GM23248 (cell line): ENCODE measurements at places on chromosomes 1 and 21. TPM values are rescaled to one million over a fixed set of nuclear protein-coding genes. Genes with fewer than 3 reads are reported as not detected.

SPATA45 gene
- total RNA-seq, result not detected in 2 replicates

CASQ2 gene
- total RNA-seq, result not detected in 2 replicates

FCMR gene
- total RNA-seq, result 1.2 TPM in 1 of 2 replicates, not detected in the other

TXNIP gene
- 221 and 263 TPM in 2 replicates for total RNA-seq

S100A12 gene
- total RNA-seq, result not detected in 2 replicates

TARDBP gene
- 36.0 and 50.0 TPM in 2 replicates for total RNA-seq

FABP3 gene
- total RNA-seq, result 0.51 and 2.1 TPM in 2 replicates

- DNase-seq, result peak; percentile 68
Measured at GRCh38 chr1:205144751-205145150, 23.0 kb upstream of the RBBP5 start.

DNA sequence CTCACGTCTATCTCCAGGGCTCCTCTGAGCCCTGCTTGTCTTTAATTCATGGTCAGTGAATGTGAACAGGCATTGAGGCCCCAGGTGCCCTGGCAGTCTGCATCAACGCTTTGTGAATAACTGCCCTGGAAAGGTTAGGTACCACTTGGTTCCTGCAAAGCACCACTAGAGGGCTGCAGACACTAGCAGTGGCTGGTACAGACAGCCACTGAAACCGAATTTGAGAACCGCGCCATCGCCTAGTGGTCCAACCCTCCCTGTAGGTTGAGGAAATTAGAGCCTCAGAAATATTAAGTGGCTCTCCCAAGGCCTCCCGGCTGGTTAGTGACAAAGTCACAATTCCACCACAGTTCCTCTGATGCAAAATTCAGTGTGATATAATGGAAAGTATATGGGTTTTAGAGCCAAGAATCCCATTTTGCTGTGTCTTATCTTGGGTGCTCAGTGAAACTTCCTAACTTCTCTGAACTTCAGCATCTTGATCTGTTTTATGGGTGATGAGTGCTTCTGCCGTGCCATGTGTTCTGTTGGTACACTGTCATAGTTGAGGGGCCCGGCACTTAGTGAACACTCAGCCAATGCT is 46.2 kb upstream of the BCL9 start:
- DNase-seq, result peak; percentile 90

- no peak for DNase-seq
Measured at GRCh38 chr1:53954128-53954527, 8.0 kb downstream of the LRRC42 start.

DNA sequence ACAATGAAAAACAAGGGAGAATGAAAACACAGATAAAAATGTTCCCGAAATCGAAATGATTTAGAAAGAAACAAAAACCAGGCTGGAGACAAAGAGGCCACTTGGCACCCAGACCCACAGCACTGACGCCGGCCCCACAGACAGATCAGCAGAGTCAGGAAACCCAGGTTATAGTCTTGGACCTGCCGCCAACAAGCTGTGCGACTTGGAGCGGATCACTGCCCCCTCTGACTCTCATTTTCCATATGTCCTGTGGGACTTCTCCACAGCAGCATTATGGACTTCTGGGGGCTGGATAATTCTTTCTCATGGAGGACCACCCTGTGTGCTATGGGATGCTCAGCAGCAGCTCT is 72.4 kb downstream of the MATN1 start:
- DNase-seq, result peak; percentile 41

GRCh38 chr1:2821373-2821955 is 20.0 kb upstream of the TTC34 start:
- DNase-seq, result no peak

DNA sequence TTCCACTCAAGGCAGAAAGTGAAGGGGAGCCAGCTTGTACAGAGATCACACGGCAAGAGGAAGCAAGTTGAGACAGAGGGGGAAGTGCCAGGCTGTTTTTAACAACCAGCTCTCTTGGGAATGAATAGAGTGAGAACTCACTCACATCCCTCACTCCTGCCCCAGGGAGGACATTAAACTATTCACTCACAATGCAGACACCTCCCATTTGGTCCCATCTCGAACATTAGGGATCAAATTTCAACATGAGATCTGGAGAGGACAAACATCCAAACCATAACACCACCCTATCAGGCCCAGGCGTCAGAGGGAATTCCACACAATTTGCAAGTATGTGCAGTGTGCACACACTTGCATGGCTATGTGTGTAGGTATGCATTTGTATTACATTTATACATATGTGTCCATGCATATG is 62.7 kb downstream of the DMAP1 start:
- DNase-seq, result peak; percentile 41

GRCh38 chr1:203306965-203307541 is 1.7 kb downstream of the BTG2 start:
- no peak for DNase-seq

GRCh38 chr1:103129796-103130195 is 21.5 kb upstream of the COL11A1 start:
- DNase-seq, result peak; percentile 21

DNA sequence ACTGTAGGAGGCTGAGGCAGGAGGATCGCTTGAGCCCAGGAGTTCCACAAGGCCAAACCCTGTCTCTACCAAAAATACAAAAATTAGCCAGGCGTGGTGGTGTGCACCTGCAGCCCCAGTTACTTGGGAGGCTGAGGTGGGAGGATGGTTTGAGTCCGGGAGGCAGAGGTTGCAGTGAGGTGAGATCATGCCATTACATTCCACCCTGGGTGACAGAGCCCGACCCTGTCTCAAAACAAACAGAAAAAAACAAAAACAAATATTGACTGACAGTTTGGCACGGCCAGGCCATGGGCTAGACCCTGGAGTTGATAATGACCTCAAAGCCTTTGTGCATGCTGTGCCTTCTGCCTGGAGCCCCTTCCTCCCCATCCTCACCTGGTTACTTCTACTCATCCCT is 19.2 kb upstream of the RSPO1 start:
- no peak for DNase-seq

DNA sequence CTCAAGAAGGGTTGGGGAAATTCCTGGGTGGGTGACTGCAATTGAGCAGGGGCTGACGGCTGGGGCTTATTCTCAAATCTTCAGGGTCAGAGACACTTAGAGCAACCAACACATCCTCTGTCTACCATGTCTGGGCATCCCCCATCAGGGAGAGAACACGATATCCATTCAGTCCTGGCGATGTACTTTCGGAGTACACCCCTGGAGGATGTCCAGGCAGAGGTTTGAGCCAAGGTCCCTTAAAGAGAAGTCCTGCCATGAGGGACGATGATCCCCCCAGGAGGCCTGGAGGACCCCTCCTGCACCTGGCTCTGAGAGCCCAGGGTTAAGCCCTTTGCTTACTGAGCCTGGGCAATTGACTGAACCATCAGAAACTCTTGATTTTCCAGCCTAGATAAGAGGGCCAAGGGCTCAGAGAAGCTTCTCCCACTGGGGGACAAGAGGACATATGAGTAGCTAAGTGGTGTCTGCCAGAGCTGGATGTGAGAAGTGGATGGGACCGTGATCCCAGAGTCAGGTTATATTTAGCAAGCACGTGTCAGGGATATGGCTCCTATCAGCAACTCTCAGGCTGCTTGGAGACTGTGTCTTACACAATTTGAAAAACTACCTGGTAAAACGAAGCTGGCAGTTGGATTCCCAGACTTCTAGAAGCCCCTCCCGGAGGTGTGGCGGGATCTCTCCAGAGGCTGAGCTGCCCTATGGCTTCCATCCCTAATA is 253.3 kb upstream of the VAMP3 start:
- DNase-seq, result no peak

GRCh38 chr1:167043752-167044488 is 46.3 kb downstream of the GPA33 start:
- peak; percentile 55 for DNase-seq

- peak; percentile 44 for DNase-seq
Measured at GRCh38 chr1:174535207-174535606, 87.4 kb downstream of the GPR52 start.
